ENCODE measurements at places on chromosomes 2 and 18.

- H3K27ac ChIP-seq, result no peak overlapping the region
- H3K27me3 ChIP-seq, result peaks cover 8% of the 10 kb centered on the region
- H3K4me1 ChIP-seq, result peaks cover 12% of the 10 kb centered on the region
- DNase-seq, result no peak
Observed at GRCh38 chr2:162063281-162063680, 10.7 kb downstream of the DPP4 start.

- no peak for DNase-seq
- peaks cover 16% of the 10 kb centered on the region for H3K4me1 ChIP-seq
- H3K27ac ChIP-seq, result no peak overlapping the region
- no peaks in the 10 kb centered on the region for H3K36me3 ChIP-seq
Observed at GRCh38 chr2:209425471-209426071, 1.7 kb downstream of the MAP2 start.

GRCh38 chr18:55489034-55489986 lies 98.7 kb downstream of the TCF4 start:
- no peak overlapping the region for H3K27ac ChIP-seq
- H3K27me3 ChIP-seq, result no peaks in the 10 kb centered on the region
- H3K36me3 ChIP-seq, result peaks cover 4% of the 10 kb centered on the region
- peaks cover 23% of the 10 kb centered on the region for H3K4me1 ChIP-seq
- H3K4me3 ChIP-seq, result no peak overlapping the region

DNA sequence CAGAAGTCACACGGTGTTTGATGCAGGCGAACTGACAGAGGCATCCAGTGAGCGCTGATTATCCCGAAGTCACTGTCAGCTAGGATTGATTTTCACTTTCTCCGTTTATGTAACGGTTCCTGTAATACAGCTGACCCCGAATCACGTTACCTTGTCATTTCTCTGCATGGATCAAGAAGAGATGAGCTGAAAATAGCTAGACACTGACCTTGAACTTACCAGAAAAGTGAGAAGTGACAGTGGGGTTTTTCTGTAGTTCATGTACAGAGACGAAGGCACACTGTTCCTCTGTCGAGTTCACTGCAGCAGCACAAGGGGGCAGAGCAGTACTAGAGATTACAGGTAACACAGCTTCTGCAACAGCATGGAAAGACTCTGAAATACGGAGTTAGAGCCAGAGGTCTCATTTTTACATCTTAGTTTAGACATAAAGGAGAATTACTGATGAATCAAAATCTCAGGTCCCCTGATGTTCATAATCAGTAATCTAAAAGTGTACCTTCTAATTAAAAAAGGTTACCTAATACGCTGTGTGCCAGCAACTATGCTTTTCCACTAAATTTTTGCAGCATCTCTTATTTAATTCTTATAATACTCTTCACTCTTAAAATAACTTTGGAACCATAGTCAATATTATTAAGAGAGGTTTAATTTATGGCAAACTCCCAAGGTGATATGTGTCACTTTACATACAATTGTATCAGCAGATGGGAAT lies 33.1 kb downstream of the ARHGAP15 start:
- H3K36me3 ChIP-seq, result no peaks in the 10 kb centered on the region
- H3K27ac ChIP-seq, result no peak overlapping the region
- peaks cover 9% of the 10 kb centered on the region for H3K4me1 ChIP-seq
- H3K27me3 ChIP-seq, result peaks cover 35% of the 10 kb centered on the region

GRCh38 chr2:9213477-9214051 lies 7.0 kb downstream of the ASAP2 start:
- H3K27me3 ChIP-seq, result no peaks in the 10 kb centered on the region
- H3K36me3 ChIP-seq, result peaks cover 29% of the 10 kb centered on the region
- H3K4me3 ChIP-seq, result no peak overlapping the region
- H3K27ac ChIP-seq, result peak overlapping the region; percentile 80
- peak; percentile 37 for DNase-seq

GRCh38 chr2:139031722-139032121 lies 251.5 kb upstream of the NXPH2 start:
- H3K27me3 ChIP-seq, result no peaks in the 10 kb centered on the region
- no peaks in the 10 kb centered on the region for H3K36me3 ChIP-seq
- no peak overlapping the region for H3K27ac ChIP-seq
- H3K4me1 ChIP-seq, result no peaks in the 10 kb centered on the region

DNA sequence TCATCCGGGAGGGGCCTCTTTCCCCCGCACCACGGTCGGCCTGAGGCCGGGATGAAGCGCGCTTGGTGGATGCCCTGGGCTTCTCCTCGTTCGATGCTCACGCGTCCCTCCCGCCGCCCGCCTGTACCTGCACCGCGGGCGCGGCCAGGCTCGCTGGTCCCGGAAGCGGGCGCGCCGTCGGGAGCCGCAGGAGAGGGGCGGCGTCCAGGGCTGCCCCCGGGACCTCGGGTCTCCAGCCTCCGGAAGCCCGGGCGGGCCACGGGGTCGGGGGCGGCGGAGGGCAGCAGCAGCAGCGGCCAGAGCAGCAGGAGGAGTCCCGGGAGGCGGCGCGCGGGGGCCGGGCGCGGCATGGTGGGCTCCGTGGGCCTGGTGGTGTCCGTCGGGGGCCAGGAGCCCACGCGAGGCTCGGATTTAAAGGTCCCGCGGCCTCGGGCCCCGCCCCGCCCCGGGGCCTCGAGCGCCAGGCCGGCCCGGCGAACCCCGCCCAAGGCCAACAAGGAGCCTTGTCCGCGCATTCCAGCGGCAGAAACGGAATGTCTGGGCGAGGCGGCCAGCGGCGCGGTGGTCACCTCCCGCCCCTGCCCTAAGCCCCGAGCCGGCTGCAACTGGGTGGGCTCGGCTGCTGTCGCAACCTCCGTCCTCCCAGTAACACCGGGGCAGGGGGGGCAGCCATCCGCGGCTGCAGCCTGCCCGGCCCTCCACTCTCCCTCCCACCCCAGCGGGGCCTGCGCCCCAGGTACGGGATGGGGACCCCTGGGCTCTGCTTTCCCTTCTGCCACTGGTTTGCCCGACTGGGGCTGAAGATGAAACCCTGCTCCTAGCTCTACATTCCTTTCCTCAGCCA lies at the start of gene MATN3:
TSS of gene MATN3 (minus strand) at position 387 of the 844 bp plus-strand sequence. CDS start at position 350, 37 bp downstream.
- H3K27me3 ChIP-seq, result peaks cover 46% of the 10 kb centered on the region
- peak within 1 kb of the TSS; percentile 90 for H3K4me3 ChIP-seq
- DNase-seq, result peak; percentile 70
- peaks cover 14% of the 10 kb centered on the region for H3K4me1 ChIP-seq
- H3K27ac ChIP-seq, result peak within 1 kb of the TSS; percentile 65

DNA sequence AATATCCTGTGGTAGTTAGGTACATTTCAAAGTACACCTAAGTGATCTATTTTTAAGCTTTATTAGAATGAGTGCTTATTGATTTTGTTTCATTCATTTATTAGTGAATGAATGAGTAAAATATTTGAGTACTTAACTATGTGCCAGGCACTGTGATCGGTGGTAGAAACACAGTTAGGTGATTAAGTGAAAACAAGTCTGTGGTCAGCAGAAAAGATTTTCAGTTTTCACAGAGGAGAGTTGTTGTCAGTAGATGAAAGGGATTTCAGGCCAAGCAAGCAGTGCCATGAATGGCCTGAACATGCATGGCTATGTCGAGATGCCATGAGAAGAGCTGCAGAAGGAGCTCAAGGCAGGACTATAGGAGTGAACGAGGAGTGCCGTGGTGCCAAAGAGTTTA lies 85.9 kb downstream of the SPTBN1 start:
- H3K36me3 ChIP-seq, result peaks cover 4% of the 10 kb centered on the region
- H3K4me3 ChIP-seq, result no peak overlapping the region
- H3K27me3 ChIP-seq, result no peaks in the 10 kb centered on the region
- peaks cover 21% of the 10 kb centered on the region for H3K4me1 ChIP-seq
